ENCODE measurements at places on chromosomes 7 and 10. TPM values are rescaled to one million over a fixed set of nuclear protein-coding genes. Genes with fewer than 3 reads are reported as not detected.

SPACDR gene
- not detected for polyA plus RNA-seq

ADARB2 gene
- 0.05 TPM for polyA plus RNA-seq

SYT15B gene
- polyA plus RNA-seq, result 0.33 TPM

PBLD gene
- 0.82 TPM for polyA plus RNA-seq

SPDYE1 gene
- polyA plus RNA-seq, result not detected

WASL gene
- 17.6 TPM for polyA plus RNA-seq

Data from psoas muscle (tissue), 8 donors.